ENCODE measurements at places on chromosomes 7 and 10.
A peak's percentile ranks its signal among the peaks of the same experiment; 100 is the strongest.

- no peak for DNase-seq
These were observed 250.6 kb upstream of the NPVF start for GRCh38 chr7:25478925-25479324.

GRCh38 chr10:87608756-87609155 is 50.9 kb upstream of the PAPSS2 start:
- DNase-seq, result no peak

DNA sequence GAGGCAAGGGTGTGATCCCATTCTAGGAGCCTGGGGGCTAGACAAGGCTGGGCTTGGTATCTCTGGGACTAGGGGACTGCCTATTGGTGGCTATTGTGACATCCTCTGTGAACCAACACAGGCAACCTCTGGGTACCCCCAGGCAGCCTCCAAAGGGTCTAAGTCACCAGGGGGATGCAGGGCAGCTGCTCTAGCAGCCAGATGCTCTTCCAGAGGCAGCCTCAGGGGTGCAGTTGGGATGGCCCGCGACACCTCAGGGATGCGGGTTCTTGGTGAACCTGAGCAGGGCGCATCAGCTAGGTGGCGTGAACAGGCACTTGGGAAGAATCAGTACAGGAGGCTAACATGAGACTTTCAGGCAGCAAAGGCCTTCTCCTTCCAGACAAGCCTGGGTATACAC is 1.6 kb upstream of the TMEM120A start:
- no peak for DNase-seq

DNA sequence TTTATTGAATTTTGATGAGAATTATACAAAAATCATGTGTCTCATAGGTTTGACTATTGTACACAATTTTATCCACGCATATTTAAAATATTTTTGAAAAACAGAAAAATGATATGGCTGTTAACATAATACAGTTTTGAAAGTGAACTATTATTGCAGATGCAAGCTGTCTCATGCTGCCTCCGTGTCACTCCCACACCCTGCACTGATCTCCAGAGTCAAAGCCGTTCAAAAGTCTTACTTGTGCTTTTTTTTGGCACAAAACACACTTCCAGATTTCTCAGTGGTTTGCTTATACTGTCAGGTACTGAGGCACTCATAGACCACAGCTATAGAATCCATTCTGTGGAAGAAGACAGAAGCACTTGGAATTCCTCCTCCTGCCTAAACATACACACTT is 243.1 kb upstream of the ADARB2 start:
- DNase-seq, result no peak

DNA sequence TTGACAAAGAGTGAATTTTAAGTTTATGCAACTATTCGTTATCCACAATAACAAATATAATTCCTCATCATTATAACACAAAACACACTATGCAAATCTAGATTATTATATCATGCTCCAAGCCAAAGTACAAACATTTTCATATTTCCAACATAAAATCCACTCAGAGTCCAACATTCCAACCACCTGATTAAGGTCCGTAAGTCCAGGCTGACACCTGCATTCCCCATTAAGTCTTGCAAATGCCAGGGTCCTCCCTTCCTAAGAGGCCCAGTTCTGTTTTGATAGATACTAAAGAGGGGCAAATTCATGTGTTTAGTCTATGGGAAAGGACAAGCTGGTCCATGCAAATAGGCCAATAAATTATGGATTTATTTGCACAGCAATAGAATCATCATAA is 206.1 kb downstream of the POU6F2 start:
- DNase-seq, result no peak

DNA sequence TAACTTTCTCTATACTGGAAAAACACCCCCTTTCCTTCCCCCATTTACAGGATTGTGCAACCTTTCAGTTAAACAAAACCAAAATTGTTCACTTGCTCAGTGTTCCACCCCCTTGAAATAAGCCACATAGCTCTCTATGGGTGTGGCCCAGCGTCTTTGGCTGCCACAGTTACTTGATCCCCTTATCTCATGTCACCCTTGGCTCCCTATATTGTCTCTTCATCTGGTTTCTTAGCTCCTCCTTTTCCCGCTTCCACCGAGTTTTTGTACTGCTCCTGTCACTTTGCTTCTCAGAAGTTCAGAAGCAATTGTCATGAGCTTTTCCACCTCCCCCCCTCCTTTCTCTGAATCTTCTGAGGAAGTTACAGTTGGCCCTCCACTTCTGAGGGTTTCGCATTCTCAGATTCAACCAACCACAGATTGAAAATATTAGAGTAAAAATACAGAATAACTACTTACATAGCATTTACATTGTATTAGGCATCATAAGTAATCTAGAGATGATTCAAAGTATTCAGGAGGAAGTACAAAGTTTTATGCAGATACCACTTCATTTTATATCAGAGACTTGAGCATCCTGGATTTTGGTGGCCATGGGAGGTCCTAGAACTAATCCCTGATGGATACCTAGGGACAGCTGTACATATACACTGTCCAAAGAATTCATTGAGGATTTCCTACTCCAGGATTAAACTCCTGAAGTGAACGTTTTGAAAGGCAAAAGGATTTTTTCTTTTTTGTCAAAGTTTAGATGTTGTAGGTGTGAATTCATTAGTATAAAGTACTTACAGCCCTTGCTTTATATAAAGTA is 60.4 kb downstream of the ADD3 start:
- DNase-seq, result no peak

DNA sequence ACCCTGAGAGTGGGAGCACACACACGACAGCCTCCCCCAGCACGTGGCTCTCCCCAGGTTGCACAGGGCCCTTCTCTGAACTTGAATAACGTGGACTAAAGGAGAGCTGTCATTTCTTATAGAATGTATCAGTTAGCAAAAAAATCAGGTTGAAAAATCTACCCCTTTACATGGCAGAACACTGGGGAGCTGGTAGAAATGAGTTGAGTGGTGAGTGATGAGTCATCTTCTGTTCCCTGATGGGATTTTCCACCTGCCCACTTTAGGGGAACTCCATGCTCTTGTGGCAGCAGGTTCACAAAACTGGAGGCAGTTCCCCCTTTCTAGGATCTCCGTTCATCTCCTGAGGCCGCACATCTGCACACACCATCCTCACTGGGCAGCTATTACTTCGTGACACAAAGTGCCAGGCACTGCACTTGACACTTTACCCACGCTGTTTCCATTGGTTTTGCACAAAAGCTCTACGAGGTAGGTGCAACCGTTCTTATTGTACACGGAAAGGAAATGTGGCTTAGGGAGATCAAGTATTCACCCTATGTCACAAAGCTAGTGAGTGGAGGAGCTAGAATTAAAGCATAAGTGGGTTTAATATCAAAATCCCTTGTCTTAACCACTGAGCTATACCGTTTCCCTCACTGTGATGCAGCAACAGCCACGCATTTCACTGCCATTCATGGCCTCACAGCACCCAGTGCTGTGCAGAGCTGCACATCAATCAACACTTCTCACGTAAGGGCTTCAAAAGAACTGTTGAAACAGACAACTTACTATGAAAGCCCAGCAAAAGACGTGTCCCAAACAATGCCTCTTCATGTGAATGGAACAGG is 80.2 kb downstream of the RNF216 start:
- DNase-seq, result peak; percentile 47
